Activated CD4-positive, alpha-beta T cell treated with anti-CD3 and anti-CD28 coated beads for 36 hours (primary cell): ENCODE measurements at places on chromosomes 5 and 9. TPM values are rescaled to one million over a fixed set of nuclear protein-coding genes. Genes with fewer than 3 reads are reported as not detected.
A peak's percentile ranks its signal among the peaks of the same experiment; 100 is the strongest.

- H3K4me1 ChIP-seq = peaks cover 22% of the 10 kb centered on the region
- H3K4me3 ChIP-seq = no peak overlapping the region
- no peaks in the 10 kb centered on the region for H3K36me3 ChIP-seq
Measured at GRCh38 chr9:19512103-19512832, 103.5 kb downstream of the ACER2 start.

DNA sequence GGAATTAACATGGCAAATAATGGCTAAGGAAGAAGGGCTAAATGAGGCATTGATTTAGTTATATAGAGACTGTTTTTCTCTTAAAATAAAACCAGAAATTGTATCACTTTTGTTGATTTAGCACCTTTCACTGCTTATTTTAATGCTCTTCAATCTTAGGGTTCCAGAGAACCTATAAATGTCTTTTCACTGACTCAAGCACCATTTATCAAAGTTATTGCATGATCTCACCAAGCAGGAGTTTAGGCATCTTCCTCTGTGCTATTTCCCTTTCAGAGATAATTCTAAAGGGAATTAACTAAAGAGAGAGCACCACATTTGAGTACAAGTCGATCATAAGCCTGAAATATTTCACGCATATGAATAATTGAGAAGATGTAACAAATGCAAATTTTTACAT lies 357.1 kb downstream of the CDH18 start:
- H3K4me3 ChIP-seq = no peak overlapping the region
- no peaks in the 10 kb centered on the region for H3K4me1 ChIP-seq
- H3K36me3 ChIP-seq = no peaks in the 10 kb centered on the region
- no peak overlapping the region for H3K27ac ChIP-seq

DNA sequence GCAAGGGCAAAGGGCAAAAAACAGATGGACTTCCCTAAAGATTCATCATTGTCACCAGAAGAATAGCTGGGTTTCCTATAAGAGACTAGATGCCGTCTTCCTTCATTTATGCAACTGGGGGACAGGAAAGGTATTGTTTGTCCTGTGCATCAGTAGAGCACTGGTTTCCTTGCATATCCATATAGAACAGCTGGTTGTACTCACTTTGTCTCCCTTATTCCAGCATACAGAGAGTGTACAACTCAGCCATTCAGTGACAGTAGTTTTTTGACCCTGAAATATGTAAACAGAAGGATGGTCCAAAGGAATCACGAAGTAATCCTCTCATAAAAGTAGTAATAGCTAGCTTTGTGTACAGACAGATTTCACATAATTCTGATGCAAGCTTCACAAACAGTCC lies 22.5 kb upstream of the MAST4 start:
- no peak overlapping the region for H3K4me3 ChIP-seq
- no peaks in the 10 kb centered on the region for H3K36me3 ChIP-seq

DNA sequence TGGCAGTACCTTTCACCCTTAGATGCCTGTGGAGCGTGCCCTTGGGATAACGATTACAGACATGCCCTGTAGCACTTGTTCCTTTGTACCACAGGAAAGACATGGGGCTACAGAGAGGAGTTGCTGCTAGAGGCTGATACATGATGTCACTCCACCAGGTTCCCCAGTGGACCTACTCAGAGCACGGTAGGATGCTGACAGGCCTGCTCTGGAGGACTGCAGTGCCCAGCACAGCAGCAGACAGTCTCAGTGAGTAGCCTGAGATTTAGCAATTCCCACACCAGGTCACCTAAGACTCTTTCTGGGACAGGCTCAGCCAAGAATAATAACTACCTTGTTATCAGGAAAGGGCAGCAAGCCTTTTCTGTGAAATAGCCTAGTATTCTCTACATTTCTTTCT lies 28.8 kb downstream of the PDE4D start:
- H3K4me3 ChIP-seq = no peak overlapping the region

- peaks cover 6% of the 10 kb centered on the region for H3K27me3 ChIP-seq
- H3K4me3 ChIP-seq = no peak overlapping the region
- H3K4me1 ChIP-seq = no peaks in the 10 kb centered on the region
- DNase-seq = no peak
- no peaks in the 10 kb centered on the region for H3K36me3 ChIP-seq
- no peak overlapping the region for H3K27ac ChIP-seq
Measured at GRCh38 chr5:33401482-33402390, 39.0 kb upstream of the TARS1 start.

- peaks cover 14% of the 10 kb centered on the region for H3K4me1 ChIP-seq
- H3K27ac ChIP-seq = no peak overlapping the region
- H3K27me3 ChIP-seq = peaks cover under 1% of the 10 kb centered on the region
Measured at GRCh38 chr9:136720898-136721338, 8.5 kb downstream of the DIPK1B start.

DNA sequence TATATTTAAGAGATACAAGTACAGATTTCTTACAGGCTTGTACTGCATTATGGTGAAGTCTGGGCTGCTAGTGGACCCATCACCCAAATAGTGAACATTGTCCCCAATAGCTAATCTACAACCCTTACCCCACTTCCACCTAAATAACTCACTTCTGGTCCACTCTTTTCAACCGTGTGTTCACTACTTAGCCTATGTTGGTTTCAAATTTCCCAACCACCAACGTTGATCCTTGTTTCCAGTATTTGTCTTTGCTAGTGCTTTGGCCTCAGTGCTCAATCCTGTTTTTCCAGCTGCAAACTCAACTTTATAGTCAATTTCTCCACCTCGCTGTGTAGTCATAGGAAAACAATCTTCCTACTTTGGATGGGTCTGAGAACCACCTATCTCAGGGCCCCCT lies 45.3 kb upstream of the TTC39B start:
- no peaks in the 10 kb centered on the region for H3K36me3 ChIP-seq
- H3K27me3 ChIP-seq = no peaks in the 10 kb centered on the region
- H3K27ac ChIP-seq = no peak overlapping the region
- peaks cover 18% of the 10 kb centered on the region for H3K4me1 ChIP-seq
- no peak for DNase-seq
- H3K4me3 ChIP-seq = no peak overlapping the region

DNA sequence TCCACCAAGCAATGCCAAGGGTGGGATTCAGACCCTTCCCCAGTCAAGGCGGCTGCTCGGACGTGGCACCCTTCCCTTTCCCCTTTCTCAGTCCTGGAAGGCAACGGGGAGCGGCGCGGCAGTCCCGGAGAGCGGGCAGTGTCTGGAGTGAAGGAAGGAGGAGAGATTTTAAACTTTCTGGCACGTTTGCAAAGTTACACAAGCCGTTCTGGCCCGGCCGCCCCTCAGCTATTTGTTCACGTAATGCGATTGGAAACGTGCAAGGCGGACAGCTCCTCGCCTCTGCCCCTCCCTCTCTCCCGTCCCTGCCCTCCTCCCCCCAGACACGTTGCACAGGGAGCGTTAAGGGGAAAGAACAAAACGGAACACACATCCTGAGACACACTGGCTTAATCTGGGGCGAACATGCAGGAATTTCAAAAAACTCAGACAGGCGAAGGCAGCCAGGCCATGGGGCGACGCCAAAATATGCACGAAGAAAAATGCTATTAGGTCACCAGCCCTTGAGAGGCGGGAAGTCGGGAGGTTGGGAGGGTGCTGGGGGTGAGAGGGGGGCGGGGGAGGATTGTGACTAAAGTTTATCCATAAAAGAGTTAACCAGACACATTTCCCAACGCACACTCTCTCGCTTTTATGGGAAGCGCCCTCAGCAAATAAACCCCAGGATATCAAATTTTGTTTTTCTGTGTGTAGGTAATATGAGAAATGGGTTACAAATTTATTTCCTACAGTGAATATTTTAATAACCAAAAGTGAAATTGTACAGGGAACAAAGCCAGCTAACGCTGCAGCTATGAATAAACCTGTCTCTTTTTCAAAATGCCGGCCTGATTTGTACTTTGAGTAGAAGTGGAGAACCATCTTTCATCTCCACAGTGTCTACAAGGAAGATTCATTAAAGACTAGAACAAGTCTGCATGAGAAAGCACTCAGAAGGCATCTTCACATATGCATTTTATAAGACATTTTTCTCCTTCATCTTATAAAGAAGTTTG lies at the start of gene LOX:
Gene LOX (minus strand): TSS at position 144 of the 995 bp plus-strand sequence. CDS start 274 bp downstream, outside the sequence.
- H3K27ac ChIP-seq = no peak within 1 kb of the TSS
- H3K27me3 ChIP-seq = peaks cover 52% of the 10 kb centered on the region
- peak within 1 kb of the TSS; percentile 62 for H3K4me3 ChIP-seq

DNA sequence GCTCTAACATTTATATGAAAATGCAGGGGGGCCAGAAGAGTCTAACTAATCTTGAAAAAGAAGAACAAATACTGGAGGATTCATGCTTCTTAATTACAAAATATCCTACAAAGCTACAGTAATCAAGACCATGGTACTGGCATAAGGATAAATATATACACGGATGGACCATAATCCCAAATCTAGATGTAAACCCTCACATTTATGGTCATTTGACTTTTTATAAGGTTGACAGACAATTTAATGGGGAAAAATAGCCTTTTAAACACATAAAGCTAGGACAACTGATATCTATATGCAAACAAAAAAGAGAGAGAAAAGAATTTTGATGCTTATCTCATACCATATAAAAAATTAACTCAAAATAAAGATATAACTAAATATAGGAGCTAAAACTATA lies 55.9 kb downstream of the YIPF5 start:
- no peaks in the 10 kb centered on the region for H3K36me3 ChIP-seq
- no peak overlapping the region for H3K27ac ChIP-seq
- DNase-seq = no peak
- peaks cover 4% of the 10 kb centered on the region for H3K27me3 ChIP-seq
- H3K4me3 ChIP-seq = no peak overlapping the region

- no peaks in the 10 kb centered on the region for H3K27me3 ChIP-seq
- H3K27ac ChIP-seq = no peak overlapping the region
- peak; percentile 71 for DNase-seq
Measured at GRCh38 chr5:41835645-41836044, 34.6 kb downstream of the OXCT1 start.

DNA sequence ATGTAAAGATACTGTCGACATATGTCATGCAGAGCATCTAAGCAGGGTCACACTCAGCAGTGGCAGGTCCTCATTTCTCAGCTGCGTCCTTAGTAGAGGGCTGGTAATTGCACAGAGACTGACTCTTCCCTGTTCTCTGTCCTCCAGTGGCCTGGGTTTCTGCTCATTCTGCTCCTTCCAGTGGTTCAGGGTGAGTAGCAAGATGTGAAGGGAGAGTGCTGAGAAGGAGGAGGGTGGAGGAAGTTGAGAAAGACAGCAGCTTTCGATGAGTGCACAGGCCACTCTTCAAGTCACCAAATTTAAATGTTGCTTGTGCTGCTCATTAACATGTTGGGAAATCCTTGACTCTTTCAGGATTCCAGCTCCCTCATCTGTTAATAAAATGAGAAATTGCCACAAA lies 203.9 kb downstream of the FBXL7 start:
- DNase-seq = no peak
- H3K4me3 ChIP-seq = no peak overlapping the region
- no peaks in the 10 kb centered on the region for H3K36me3 ChIP-seq
- H3K4me1 ChIP-seq = no peaks in the 10 kb centered on the region
- H3K27me3 ChIP-seq = no peaks in the 10 kb centered on the region

DNA sequence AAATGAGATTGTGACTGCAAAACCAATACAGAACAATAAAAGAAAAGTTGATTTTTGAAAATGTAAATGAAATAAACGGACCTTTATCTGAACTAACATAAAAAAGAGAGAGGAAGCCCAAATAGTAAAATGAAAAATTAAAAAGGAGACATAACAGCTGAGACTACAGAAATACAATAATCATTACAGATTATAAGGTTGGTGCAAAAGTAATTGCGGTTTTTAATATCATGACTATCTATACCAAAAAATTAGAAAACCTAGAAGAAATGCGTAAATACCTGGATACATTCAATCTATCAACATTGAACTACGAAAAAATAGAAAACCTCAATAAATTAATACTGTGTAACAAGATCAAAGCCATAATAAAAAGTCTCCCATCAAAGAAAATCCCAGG lies 71.9 kb upstream of the SLCO6A1 start:
- no peak overlapping the region for H3K4me3 ChIP-seq
- H3K36me3 ChIP-seq = no peaks in the 10 kb centered on the region
- H3K4me1 ChIP-seq = no peaks in the 10 kb centered on the region
- DNase-seq = no peak
- peaks cover 9% of the 10 kb centered on the region for H3K27me3 ChIP-seq
- H3K27ac ChIP-seq = no peak overlapping the region

DNA sequence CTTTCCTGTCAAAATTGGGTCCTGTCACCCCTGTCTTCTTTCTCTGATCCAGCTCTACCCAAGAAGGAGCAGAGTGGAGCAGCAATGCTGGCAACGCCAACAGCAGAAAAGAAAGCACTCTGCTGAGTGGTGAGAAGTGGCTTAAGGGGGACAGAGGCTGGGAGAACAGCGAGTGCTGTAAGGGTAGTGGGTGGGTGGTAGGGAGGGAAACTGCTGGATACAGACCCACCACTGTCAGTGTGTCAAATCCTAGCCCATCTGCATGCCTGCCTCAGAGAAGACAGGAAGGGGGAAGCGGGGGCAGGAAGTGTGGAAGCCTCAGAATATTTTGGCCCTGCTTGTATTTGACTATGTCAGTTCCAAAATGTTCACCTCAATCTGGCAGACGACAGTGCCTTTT lies 170.4 kb upstream of the MAST4 start:
- no peak overlapping the region for H3K27ac ChIP-seq
- H3K27me3 ChIP-seq = peaks cover 16% of the 10 kb centered on the region
- no peaks in the 10 kb centered on the region for H3K36me3 ChIP-seq

DNA sequence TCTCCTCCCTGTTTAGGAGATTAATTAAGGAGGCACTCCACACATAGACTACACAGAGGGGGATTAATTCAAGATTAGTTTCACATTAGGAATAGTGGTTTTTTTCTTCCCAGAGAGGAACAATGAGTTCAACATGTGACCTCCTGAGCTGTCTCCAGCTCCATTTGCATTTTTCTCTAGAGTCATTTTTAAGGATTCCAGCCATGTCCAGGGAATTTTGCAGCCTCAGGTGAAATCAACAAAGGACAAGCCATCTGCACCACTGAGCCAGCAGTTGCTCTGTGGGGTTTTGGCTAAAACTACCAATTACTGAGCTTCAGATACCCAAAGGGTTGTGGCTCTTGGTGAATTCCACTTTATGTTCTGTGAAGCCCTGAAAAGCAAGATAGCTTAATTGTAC lies 258.5 kb upstream of the PPP1R2B start:
- no peak overlapping the region for H3K27ac ChIP-seq
- H3K4me1 ChIP-seq = no peaks in the 10 kb centered on the region
- H3K36me3 ChIP-seq = no peaks in the 10 kb centered on the region

- H3K4me1 ChIP-seq = no peaks in the 10 kb centered on the region
- DNase-seq = peak; percentile 52
- H3K27me3 ChIP-seq = no peaks in the 10 kb centered on the region
- H3K4me3 ChIP-seq = no peak overlapping the region
- no peaks in the 10 kb centered on the region for H3K36me3 ChIP-seq
Measured at GRCh38 chr5:172334196-172334595, 50.6 kb upstream of the UBTD2 start.

DNA sequence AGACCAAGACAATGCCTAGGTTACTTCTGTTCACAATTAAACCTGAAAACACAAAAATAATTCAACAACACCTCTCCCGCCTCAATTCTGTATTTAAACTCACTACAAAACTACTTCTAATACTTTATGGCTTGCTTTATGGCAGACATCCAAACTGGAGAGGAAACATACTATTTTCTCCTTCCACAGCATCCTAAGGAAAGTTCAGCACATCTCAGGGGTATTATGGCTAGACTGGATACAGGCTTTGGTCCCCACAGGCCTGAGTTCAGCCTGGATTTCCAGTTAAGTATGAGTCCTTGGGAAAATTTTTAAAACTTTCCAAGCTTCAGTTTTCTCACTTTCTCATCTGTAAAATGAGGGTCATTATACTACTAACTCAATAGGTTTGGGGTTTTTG lies 480.2 kb downstream of the CAAP1 start:
- no peaks in the 10 kb centered on the region for H3K27me3 ChIP-seq
- H3K4me3 ChIP-seq = no peak overlapping the region
- H3K27ac ChIP-seq = no peak overlapping the region
- no peak for DNase-seq
- H3K4me1 ChIP-seq = no peaks in the 10 kb centered on the region
- no peaks in the 10 kb centered on the region for H3K36me3 ChIP-seq

The PCDHGA6 gene
- 0.05 TPM for total RNA-seq

The LHX3 gene
- total RNA-seq = not detected

The BTNL9 gene
- total RNA-seq = not detected

The AMACR gene
- 6.0 TPM for total RNA-seq

The SOHLH1 gene
- not detected for total RNA-seq

The SLC34A1 gene
- not detected for total RNA-seq
